ENCODE measurements at places on chromosomes 5 and 9.

GRCh38 chr5:90941002-90941720, 382.6 kb downstream of the ADGRV1 start:
- no peak for DNase-seq

DNA sequence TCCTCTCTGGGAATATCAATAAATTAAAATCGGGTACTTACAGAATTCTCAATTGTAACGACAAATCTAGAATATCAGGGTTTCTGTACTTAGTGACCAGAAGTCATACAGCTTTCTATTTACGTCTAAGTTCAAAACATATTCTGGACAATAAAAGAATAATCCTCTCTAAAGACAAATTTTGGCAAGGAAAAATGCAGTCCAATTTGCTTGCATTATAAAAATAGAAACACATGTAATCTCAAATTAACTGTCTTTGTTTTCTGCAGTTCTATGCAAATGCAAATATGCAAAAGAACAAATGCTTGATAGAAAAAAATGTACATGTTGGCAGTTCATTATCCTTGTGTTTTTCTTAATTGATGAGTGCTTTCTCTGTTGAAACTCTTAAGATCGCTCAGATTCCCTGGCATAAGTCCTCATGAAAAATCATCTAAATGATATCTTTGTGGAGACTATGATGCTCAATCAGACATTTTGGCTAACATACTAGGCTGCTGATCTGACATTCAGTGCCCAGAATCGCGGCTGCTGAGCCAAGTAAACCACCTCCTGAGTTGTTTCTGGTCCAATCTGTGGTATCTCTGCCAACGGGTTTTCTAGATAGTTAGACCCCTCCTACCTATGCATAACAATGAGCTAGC, 990.1 kb upstream of the C9orf72 start:
- no peak for DNase-seq

DNA sequence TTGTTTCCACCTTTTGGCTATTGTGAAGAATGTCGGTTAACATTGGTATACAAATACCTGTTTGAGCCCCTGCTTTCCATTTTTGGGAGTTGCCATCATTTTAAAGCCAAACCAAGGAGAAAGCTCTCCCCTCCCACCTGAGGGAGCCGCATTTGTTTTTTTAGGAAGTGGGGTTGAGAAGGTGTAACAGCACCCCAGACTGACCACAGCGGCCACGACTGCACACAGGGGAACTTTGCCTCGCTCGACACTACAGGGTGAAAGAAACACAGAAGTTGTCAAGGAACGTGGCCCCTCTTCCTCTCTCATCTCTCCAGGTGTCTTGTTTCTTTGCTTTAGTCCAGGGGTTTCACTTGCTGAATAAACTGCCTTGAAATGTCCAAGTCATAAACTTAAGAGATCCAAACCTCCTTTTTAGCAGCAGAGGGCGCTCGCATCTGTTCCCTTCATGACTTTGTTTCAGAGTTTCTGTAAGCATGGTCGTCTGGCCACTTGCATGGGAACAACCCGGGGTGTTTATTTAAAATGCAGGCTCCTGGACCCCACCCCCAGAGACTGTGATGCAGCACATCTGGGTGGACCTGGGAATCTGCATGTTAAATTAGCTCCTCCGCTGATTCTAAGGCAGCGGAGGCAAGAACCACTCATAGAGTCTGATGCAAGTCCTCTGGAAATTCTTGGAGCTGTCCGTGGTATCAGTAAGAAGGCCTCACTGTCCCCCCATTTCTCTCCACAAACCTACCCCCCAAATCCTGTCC, 2.1 kb upstream of the TTLL11 start:
- DNase-seq, result no peak

- DNase-seq, result no peak
Observed at GRCh38 chr9:114894609-114895433, 35.6 kb downstream of the TNFSF8 start.

- no peak for DNase-seq
Observed at GRCh38 chr9:104868303-104868686, 59.7 kb downstream of the ABCA1 start.

GRCh38 chr9:137458194-137459151, 661 bp downstream of the NSMF start:
- DNase-seq, result peak; percentile 46

- no peak for DNase-seq
Observed at GRCh38 chr5:101877451-101877850, 418.6 kb downstream of the SLCO4C1 start.

DNA sequence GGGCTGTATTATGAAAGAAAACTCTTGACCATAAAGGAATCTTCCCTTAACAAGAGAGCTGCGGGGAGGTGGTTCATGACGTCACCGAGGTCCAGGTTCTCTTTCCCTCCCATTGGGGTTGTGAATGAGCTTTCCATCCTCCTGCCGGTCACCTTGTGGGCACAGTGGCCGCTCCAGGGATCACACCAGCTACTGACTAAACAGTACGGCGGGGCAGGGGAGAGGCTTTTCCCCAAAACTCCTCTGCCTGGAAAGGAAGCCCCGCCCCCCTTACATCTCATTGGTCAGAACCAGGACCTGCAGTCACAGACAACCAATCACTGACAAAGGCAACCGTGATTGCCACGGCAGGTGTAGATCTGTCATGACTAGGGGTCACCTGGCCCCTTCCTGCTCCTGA, 35.6 kb downstream of the ROR2 start:
- DNase-seq, result peak; percentile 42

GRCh38 chr5:6202149-6202967, 176.0 kb downstream of the MED10 start:
- DNase-seq, result no peak

All from ascending aorta (tissue), 2 donors.